ENCODE measurements at places on chromosomes 4 and X.

- DNase-seq: no peak
Measured at GRCh38 chrX:150635952-150636351, 57.2 kb upstream of the MTMR1 start.

DNA sequence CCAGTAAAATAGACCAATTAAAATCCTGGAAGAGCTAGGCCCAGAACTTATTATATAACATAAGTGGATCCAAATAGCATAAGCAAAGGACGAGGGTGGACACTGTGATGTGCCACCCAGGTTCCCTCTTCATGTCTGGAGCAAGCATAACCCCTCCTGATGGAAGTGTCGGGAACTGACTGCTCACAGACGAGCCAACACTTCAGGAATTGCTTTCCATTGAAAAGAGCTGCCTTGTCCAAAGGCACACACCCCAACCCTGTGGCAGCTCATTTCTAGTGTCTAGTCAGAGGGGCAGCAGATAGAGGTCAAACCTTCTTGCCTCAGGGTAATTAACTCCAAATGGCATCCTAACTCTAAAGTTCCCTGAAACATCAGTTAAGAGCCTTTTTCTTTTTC, 15.3 kb downstream of the DDIT4L start:
- no peak for DNase-seq

DNA sequence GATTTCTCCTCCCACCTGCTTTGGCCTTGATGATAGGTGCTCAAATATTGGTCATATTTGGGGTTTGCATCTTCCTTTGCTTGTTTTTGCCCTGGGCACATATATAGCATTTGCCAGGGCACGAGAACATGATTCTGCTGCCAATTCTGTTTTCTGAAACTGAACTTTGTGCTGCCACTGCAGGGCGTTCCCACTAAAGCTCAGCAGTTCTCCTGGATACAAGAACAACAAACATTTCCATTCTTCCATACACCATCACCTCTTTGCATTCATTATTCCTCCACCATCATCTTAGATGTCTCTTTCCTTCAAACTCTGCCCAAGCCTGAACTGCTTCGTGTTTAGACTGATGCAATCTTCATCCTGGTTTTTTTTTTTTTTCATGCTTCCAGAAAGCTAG, 36.3 kb upstream of the GATB start:
- no peak for DNase-seq

GRCh38 chrX:154605566-154605965, 13.5 kb downstream of the CTAG1B start:
- DNase-seq: no peak

- DNase-seq: no peak
Measured at GRCh38 chr4:20840648-20841190, 140.5 kb downstream of the PACRGL start.

DNA sequence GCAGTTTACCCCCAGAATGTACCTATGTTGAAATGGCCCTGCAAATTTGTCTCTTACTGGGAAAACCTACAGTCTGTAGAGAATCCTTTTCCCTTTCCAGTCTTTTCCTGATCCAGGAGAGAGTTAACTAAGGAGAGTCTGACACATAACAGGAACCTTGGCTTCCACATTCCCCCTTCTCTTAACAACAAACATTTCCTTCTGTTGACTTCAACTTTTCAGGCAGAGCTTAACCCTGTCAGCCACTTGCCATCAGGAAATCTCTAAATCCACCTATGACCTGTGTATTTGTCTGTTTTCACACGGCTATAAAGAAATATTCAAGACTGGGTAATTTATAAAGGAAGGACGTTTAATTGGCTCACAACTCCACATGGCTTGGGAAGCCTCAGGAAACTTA, 45.6 kb upstream of the GPR78 start:
- no peak for DNase-seq

DNA sequence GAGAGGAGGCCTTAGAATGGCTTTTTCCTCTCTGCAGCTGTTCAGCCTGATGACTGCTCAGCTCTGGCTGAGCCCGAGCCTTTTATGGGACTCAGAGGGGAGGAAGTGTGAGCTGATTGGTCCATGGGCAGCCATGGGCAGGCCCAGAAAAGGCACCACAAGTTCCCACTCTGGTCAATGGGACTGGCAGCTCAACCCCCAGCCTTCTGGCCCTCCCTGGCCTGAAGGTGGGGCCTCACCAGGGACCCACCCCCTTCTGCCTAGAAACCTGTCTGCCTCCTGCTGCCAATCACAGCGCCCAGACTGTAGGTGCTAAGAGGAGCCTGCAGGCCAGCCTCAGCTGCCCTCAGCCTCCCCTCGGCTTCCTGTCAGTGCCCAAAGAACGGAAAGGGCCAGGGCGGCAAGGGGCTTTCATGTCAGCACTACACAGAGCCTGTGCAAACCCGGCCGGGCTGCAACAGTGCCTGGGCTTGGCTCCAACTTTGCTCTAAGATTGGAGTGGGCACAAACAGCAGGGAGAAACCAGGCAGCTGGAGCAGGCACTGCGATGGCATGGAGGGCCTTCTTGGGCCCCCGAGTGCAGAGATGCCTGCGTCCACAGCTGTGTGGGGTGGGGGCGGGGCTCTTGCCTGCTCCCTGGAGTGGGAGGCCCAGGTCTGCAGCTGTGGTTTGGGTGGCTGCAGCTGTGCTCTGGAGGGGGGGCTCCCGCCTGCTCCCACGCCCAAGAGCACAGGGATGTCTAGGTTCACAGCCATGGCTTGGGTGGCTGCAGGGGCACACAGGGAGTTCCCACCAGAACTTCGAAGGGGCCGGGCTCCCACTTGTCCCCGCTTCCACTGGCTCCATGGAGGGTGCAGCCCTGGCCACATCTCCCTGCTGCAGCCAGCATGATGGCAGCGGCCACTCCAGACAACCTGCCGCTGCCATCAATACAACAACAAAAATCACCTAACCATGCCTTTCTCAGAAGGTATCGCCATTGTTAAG, 92.6 kb downstream of the NXF2 start:
- no peak for DNase-seq

Measured in activated T-helper 1 cell treated with anti-CD3 and anti-CD28 coated beads, Interleukin-2, amount 50 U/mL, for 16 hours (primary cell).